ENCODE measurements at places on chromosomes 11 and 22.

GRCh38 chr22:19218541-19219233, 40.2 kb upstream of the SLC25A1 start:
- DNase-seq = no peak

DNA sequence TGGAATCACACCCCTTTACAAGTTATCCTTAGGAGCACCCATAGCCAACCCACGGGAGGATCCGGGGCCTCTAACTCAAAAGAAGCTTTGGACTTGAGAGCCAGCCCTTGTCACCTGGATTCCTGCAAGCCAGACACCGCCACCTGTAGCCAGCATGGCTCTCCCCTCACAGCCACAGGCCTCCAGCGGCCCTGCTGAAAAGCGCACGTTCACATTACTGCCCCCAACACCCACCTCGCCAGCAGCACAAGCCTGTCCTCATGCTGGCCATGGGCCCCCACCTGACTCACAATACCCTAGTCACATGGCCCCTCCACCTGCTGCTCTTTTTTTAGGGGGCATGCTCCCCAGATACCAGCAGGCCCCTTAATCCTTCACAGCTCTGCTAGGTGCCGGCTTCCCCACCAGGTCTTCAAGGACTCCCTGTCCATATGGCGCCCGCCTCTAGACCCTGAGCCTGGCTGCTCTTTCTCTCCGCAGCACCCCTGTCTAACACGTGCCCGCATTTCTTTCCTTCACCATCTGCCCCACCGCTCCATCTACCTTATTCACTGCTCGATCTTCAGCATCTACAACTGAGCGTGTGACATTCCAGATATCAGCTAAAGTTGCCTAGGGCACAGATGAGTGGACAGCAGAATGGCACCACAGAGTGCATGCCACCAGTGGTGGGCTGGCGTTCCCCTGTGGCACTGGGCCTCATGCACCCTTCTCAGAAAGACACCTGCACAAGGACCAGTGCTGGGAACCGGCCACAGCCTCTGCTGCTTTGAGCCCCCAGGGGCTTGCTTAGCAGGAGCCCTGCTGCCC, 6.6 kb downstream of the CARS1 start:
- DNase-seq = no peak

GRCh38 chr11:128367573-128367972, 219.8 kb downstream of the ETS1 start:
- DNase-seq = no peak

GRCh38 chr11:74037309-74037708, 28.4 kb upstream of the UCP3 start:
- no peak for DNase-seq

- no peak for DNase-seq
Measured at GRCh38 chr11:10304495-10305261, at the start of gene ADM. TSS of gene ADM (plus strand) at chr11:10305073. CDS start at chr11:10305701, 628 bp downstream.

- DNase-seq = no peak
Measured at GRCh38 chr11:117591316-117592039, 205.5 kb downstream of the DSCAML1 start.

DNA sequence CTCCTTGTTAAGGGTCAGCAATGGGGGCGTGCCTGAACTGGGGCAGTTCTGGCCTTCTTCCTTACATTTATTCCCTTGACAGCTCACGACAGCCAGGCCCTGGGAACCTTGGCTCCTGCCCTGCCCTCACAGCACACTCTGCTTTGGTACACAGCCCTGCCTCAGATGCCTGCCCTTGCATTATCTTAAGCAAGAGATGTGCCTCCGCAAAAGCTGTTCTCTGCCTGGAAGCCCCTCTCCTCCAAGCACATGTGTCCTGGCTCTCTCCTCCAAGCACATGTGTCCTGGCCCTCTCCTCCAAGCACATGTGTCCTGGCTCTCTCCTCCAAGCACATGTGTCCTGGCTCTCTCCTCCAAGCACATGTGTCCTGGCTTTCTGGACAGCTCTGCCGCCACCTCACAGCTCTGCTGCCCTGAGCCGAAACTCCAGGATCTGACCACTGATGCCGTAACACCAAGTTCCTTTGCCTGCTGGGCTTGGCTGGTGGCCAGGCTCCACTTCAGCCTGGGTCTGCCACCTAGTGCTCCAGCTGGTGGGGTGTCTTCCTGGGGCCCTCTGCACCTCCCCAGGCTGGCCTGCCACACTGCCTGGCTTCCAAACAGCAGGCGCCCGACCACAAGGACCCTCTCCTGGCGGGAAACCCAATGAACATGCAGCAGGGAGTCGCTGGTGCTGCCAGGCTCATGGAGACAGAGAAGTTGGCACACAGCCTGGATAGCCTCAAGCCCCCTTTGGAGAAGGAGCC, 53.0 kb downstream of the SCUBE1 start:
- DNase-seq = no peak

- no peak for DNase-seq
Measured at GRCh38 chr11:65419460-65419771, 3.2 kb upstream of the NEAT1 start.

DNA sequence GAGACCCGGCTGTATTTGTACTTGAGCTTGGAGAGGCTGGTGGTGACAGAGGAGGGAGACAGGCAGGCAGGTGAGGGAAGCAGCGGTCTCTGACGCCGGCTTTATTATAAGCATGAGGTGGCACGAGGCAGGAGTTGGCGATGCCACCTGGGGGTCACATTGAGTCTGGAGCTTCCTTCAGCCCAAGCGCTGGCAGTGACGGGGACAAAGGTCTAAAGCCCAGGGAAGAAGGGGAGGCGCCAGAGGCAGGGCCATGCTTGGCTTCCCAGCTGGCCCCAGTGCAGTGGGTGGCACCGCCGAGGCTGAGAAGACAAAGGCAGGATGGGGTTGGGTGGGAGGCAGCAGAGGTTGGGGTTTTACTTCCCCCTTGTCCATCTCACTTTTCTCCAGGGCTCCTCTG, 4.5 kb downstream of the FXYD2 start:
- no peak for DNase-seq

GRCh38 chr11:8247312-8247711, 16.4 kb downstream of the LMO1 start:
- DNase-seq = no peak

- DNase-seq = no peak
Measured at GRCh38 chr11:94147433-94147845, 18.8 kb downstream of the PANX1 start.

Data from stimulated activated CD4-positive, alpha-beta T cell treated with anti-CD3 and anti-CD28 coated beads, Interleukin-2, amount 100 ng/mL, for 4 hours (primary cell).